ENCODE measurements at places on chromosomes 7 and 10.

DNA sequence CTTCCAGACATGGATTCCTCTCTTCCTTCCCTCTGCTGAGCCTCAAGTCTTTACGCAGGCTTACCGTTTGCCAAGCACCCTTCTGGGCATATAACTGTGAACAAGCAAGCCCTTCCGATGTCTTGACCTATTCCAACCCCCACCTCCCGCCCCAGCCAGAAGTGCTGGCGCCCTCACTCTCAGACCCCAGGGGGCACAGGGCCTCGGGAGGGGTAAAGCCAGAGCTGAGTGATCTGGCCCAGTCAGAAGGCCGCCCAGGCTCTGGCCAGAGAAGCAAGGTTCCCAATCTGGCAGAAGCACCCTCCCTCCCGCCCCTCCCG, 1.2 kb downstream of the PRRT4 start:
- DNase-seq, result no peak

GRCh38 chr10:33509231-33509831, 174.9 kb upstream of the NRP1 start:
- DNase-seq, result no peak

- no peak for DNase-seq
These were observed 59.4 kb downstream of the CDK14 start for GRCh38 chr7:90655566-90655965.

- DNase-seq, result no peak
These were observed 228.0 kb downstream of the PRKG1 start for GRCh38 chr10:51302316-51302715.

DNA sequence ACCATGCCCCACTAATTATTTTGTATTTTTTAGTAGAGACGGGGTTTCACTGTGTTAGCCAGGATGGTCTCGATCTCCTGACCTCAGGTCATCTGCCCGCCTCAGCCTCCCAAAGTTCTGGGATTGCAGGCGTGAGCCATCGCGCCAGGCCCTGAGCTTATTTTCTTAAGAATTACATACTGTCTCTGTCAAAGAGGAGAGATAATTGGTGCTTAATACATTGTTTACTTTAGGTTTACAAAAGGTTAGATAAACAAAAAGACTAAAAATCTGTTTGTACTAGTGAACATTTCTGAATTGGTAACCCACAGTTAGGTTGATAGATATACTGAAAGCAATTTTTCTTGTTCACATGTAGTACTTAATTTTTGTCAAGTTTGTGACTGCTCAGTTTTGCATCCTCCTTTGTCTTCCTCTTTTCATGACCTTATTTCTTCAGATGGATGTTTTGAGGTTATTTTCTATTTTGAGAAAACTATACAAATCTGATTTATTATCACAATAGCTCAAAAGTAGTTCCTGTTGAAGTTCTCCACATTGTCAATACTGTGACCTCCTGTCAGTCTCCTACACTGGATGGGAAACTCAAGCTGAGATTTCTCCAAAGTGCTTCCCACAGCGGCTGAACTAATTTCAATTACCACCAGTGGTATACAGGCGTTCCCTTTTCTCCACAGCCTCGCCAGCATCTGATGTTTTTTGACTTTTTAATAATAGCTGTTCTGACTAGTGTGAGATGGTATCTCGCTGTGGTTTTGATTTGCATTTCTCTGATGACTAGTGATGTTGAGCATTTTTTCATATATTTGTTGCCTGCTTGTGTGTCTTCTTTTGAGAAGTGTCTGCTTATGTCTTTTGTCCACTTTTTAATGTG, 22.5 kb downstream of the HHEX start:
- DNase-seq, result no peak

DNA sequence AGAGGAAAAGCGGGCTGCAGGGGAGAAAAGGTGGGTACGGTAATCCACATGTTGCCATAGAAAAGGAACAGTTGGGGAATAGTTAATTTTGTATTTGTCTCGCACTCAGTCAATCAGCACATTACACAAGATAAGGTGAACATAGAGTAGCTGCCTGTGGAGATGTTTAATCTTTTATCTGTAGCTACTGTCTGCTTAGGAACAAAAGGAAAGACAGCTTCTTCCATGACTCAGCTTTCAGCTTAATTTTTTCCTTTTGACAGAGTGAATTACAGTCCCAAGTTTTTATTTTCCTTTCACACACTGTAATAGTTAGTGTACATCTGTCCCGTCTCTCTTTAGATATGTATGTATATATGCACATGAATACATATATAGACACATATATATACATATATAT, 39.3 kb upstream of the PODXL start:
- no peak for DNase-seq

GRCh38 chr7:2497500-2498336, 21.5 kb upstream of the GRIFIN start:
- no peak for DNase-seq

DNA sequence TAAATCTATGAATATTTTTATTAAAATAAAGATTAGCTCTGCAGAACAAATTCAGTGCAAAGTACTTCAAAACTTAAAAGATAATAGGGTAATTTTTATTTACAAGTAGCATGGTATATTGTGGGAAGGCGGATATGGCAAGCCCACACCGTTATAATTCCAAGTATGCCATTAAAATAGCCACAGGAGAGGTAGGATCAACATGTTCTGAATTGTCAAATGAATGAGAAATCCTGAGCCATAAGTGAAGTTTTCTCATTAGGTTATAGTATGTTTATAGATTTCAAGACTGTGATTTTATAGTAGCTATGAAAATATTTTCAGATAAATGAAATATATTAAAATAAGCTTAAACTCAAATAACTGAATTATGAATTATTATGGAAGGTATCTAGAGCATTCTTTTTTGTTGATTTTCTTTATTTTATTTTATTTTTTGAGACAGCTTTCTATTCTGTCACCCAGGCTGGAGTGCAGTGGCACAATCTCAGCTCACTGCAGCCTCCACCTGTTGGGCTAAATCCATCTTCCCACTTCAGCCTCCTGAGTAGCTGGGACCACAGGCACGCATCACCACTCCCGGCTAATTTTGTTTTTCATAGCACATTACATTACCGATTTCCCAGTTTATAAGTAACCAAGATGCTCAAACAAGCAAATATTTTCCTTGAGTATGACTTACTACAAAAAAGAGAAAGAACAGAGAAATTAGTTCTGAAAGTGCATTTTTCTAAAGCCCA, 956.6 kb downstream of the GATA3 start:
- DNase-seq, result no peak

- DNase-seq, result peak; percentile 51
These were observed 86.6 kb downstream of the STRA8 start for GRCh38 chr7:135320268-135320667.

- DNase-seq, result no peak
These were observed 132.4 kb downstream of the SORCS1 start for GRCh38 chr10:107031931-107032699.

- no peak for DNase-seq
These were observed 41.3 kb upstream of the PPP2R2D start for GRCh38 chr10:131859341-131860020.

DNA sequence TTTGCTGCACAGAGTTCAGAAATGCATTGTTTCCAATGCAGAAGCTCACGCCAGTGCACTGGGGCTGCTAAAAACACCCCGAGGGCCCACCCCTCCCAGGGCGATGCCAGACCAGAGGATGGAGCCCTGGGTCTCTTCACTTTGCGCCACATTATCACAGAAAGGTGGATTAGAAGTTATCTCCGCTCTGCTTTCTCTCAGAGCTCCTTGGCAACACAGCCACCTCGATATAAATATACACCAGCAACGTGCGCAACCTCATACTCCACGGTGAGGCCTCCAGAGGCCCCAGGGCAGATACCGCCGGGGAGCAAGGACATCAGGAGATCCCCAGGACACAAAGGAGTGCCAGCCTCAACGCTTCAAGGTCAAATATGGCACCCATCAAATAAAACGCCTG, 121.0 kb upstream of the TBX20 start:
- no peak for DNase-seq

DNA sequence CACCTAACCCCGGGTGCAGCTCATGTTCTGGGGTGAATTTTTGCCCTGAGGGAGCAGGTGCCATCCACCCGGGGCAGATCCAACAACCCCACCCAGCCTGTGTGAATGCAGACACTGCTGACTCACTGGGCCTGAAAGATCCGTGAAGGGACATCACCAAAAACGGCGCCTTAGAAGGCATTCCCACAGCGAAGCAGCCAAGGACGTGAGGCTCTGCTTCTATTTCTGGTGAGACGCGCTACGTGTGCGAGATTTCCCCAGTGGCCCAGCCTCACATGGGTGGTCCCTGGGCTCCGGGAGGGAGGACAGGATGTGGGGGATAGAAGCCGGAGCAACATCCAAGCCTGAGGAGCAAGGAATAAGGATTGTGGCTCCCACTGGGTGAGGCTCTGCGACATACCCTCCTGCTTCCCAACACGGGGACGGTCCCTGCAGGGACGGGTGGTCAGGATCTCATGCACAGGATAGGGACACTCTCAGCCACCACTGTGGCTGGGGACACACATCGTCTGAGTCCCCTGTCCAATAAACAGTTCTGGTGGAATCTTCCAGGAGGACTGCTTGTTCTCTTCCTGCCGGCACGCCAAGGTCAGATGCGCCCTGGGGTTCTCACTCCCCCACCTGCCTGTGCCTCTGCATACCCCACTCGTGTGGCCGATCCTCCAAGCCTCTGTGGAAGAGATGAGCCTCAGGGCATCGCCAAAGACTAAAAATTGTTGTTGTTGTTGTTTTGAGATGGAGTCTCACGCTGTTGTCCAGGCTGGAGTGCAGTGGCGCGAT, 70.2 kb downstream of the ZRANB1 start:
- DNase-seq, result no peak

GRCh38 chr10:522350-522749, 167.1 kb downstream of the DIP2C start:
- no peak for DNase-seq

GRCh38 chr7:11557627-11558026, 274.4 kb downstream of the THSD7A start:
- peak; percentile 5 for DNase-seq

DNA sequence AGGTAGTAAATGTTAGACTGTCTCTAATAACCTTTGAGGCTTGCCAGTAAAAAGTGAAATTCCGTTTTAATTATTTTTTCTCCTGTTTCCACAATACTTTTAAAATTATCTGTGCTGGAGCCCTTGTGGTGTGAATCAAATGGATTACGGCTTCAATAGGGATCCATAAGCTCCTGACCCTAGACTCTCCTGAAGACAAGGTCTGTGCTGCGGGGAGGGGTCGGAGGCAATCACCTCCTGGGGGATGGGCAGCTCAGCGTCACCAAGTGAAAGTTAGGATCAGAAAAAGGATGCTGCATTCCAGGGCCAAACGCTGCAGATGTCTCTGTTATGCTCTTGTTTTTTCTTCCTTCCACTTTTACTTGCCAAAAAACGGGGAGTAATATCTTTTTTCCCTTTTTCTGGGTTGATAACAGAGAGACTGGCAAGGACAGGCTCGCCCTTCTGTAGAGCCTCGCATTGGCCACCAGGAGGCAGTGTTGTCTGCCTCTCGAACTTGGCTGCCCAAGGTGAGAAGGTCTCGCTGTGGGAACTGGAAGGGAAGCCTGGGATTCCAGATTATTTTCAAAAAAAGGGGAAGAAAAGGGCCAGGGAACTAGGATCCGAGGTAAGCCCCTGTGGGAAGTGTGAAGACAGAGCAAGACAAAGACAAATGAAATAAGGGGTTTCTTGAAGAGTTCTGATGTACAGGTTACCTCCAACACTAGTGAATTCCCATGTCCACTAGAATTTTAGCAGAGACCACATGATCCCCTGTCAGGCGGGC, 621.9 kb downstream of the ACTR3B start:
- peak; percentile 6 for DNase-seq

GRCh38 chr7:122746948-122747347, 44.2 kb upstream of the RNF148 start:
- DNase-seq, result no peak

DNA sequence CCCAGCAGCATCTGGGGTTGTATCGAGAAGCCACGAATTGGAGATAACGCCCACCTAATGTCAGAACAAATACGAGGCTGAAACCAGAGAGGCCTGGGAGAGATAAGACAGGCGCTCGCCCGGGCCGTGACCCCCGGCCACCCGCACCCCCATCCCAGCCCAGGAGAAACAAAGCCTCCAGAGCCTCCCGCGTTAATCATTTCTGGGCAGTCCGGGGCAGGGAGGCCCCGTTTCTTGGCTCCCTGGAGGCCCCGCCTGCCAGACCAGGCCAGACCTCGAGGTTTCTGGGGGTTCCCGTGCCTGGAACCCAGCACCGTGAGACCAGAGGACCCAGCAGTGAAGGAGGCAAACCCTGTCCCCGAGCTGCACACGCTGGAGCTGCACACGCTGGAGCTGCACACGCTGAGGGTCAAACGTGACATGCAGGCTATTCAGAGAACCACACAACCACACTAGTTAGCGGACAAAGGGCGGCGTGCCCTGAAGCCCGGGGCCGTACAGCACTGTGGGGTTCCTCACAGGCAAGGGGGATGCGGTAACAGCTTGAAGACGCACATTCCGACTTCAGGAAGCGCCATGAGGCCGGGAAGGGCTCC, 53.4 kb downstream of the FOXL3 start:
- DNase-seq, result no peak

- DNase-seq, result no peak
These were observed 132.9 kb upstream of the PLXDC2 start for GRCh38 chr10:19683356-19683755.

GRCh38 chr10:33241351-33241750, 93.1 kb downstream of the NRP1 start:
- no peak for DNase-seq

DNA sequence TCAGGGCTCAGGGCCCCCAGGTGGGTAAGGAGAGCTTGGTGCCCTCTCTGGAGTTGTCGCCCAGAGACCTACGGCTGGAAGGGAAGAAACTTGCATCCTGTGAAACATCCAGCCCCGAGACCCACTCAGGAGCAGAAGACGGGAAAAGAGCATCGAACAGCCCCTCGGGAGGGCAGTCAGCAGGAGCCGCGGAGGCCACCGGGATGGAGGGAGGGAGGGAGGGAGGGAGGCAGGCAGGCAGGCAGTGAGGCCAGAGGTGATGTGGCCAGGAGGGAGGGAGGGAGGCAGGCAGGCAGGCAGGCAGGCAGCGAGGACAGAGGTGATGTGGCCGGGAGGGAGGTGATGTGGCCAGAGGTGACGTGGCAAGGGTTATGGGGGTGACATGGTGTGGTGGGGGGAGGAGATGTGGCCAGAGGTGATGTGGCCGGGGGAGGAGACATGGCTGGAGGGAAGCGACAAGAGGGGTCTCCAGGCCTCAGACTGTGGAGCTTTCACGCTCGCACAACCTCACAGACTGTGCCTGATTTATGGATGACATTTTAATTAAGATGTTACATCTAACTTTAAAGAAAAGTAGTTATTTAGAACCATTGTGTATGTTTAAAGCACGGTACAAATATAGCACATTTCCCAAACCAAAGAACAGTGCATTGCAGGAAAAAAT, 141.1 kb downstream of the DIP2C start:
- no peak for DNase-seq

DNA sequence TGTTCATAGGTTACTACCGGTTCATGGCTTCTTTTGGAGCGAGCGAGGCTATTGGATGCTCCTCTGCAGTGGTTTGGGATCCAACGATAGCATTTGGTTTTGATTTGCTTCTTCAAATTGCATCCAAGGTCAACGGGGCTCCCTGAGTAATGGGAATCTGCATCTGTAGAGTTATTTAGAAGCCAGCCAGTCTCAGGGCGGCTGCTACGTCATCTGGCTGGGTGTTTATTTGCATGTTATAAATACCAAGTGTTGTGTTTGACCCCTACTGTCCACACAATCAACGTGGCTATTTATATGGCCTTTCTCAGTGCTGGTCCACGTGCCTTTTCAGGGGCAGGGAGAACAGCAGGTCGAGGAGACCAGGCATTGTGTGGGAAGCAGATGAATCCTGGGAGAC, 137.7 kb downstream of the PRPF18 start:
- no peak for DNase-seq
